Stimulated activated CD8-positive, alpha-beta memory T cell treated with anti-CD3 and anti-CD28 coated beads, Interleukin-7, amount 100 ng/mL, for 1 hour (primary cell): ENCODE measurements at places on chromosomes 4 and X.

- no peak for DNase-seq
These were observed 2319.5 kb downstream of the ARAP2 start for GRCh38 chr4:33924811-33925210.

DNA sequence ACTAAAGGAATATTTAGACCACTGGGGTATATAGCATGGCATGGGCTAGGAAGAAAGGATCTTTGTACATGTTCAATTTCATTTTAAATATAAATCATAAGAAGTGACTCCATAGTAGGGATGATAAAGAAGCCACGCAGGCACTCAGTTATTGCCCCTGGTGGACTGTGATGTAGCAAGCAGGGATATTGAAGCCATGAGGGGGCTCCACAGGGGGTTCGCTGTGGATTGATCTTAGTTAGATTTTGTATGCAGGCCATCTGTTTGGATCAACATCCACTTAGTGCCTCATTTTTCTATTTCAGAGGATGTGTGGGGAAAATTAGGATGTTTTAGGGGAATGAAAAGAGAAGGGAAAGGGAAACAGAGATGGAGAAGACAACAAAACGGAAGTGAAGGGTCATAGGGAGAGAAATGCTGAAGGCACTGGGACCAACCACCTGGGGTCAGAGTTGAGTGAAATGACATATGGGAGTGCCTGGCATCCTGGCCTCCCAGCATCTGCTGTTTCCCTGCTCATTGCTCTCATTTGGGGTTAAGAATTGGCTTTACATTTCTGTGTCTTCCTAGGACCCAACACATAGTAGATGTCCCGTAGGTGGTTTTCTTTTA lies 11.2 kb upstream of the FREM3 start:
- DNase-seq, result no peak

- no peak for DNase-seq
These were observed 9.7 kb upstream of the GUF1 start for GRCh38 chr4:44668526-44668925.

- no peak for DNase-seq
These were observed 728 bp downstream of the UBA6 start for GRCh38 chr4:67700116-67700737.

DNA sequence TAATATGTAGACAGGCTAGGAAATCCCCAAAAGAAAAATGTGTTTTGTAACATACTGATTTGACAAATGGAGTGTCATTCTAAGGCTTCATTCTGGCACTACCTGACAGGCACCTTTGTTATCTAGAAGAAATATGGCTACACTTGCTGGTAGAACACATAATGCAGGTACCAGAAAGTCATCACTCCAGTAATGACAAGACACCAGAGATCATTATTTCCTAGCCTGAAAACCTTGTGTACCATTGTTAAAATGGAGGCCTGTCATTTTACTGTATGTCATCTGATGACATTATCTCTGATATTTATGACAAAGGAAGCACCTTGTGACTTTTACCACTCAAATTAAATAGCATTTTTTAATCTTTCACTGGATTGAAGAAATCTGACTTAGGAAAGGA lies 13.5 kb upstream of the FGF5 start:
- no peak for DNase-seq

GRCh38 chr4:54719378-54719777 lies 61.6 kb downstream of the KIT start:
- DNase-seq, result no peak

- no peak for DNase-seq
These were observed 97.3 kb downstream of the RS1 start for GRCh38 chrX:18574591-18574990.

DNA sequence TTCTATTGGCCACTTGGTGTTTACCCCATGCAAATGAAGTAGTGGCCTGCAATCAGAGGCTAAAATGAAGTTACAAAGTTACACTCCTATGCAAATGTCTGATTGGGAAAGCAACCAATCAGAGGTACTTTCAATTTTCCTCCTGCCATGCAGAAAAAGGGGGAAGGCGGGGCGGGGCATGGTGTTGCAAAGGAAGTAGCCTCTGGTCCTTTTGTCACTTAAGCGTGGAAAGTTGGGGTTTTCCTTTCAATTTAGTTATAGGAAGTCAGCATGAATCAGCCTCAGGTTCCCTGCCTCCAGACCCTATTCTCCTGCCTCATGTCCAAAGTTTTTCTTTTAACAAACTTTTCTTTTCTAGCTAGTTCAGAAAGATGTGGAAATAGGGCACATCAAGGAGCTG lies 69.3 kb downstream of the GPC4 start:
- DNase-seq, result no peak
